ENCODE measurements at places on chromosomes 7 and 10. TPM values are rescaled to one million over a fixed set of nuclear protein-coding genes. Genes with fewer than 3 reads are reported as not detected.
A peak's percentile ranks its signal among the peaks of the same experiment; 100 is the strongest.

DNA sequence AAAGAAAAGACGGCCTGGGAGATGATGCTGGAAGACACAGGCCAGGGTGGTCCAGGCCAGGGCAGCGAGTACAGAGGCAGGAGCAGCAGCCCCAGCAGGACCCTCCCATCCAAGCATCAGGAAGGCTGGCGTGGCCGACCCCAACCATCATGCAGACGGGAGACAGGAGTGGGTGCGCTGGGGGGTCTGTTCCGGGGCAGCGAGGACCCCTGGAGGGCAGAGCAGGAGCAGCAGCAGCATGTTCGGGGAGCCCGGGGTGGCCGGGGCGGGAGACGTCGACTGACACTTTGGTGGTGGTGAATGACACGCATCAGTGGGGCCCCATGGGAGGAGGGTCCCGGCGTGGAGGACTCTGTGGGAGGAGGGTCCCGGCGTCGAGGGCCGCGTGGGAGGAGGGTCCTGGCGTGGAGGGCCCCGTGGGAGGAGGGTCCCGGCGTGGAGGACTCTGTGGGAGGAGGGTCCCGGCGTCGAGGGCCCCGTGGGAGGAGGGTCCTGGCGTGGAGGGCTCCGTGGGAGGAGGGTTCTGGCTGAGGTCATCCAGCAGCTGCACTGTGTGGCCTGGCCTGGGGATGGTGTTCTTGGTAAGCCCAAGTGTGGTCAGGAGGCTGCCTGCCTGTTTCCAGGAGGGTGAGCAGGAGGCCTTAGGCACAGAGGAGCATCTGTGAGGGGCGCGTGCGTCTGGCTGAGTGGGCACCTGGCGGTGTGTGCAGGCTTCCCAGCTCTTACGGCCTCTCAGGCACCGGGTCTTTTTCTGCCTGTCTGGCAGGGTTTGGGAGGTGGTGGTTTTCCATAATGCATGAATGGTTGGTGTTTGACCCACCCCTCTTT, 38.9 kb downstream of the FAM20C start:
- DNase-seq: no peak
- peaks cover 77% of the 10 kb centered on the region for H3K4me1 ChIP-seq
- peak overlapping the region; percentile 92 for H3K27ac ChIP-seq
- H3K36me3 ChIP-seq: no peaks in the 10 kb centered on the region

DNA sequence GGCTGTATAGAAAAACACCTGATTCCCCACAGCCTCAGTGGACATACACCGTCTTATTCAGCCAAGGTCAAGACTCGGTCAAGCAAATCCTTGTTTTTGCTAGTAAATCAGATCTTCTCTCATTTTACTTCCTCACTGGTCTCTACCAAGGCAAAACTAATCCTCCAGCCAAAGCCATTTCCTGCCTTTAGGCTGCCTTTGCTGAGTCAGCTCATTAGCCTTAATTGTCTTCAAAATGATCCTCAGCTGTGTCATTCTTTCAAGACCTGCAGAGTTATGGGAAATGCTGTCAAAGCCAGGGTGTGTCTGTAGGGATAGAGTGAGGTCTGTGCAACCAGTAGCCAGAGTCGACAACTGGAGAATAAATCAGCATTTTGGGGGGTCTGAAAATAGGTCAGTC, 107.2 kb upstream of the FAM180A start:
- no peaks in the 10 kb centered on the region for H3K4me1 ChIP-seq
- no peaks in the 10 kb centered on the region for H3K36me3 ChIP-seq
- H3K27me3 ChIP-seq: no peaks in the 10 kb centered on the region
- no peak for DNase-seq

DNA sequence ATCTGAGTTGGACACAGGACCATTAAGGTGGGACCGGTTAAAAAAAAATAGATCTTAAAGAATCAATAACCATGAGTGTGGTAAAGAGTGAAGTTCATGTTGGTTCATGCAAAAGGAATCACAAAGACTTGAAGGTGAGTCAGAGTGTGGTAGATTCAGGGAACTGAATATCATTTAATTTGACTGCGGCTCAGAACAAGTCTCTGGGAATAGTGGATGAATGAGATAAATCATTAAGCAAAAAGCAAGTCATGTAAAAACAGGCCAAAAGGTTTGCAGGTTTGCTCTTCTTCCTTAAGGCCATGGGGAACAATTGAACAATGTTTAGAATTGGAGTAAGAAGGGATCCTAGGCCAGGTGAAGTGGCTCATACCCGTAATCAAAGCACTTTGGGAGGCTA, 385.8 kb downstream of the ETV1 start:
- H3K27me3 ChIP-seq: no peaks in the 10 kb centered on the region
- no peaks in the 10 kb centered on the region for H3K36me3 ChIP-seq
- H3K4me1 ChIP-seq: no peaks in the 10 kb centered on the region
- no peak for DNase-seq

GRCh38 chr7:130649004-130649790, 19.4 kb downstream of the COPG2 start:
- no peaks in the 10 kb centered on the region for H3K4me1 ChIP-seq
- H3K36me3 ChIP-seq: peaks cover 18% of the 10 kb centered on the region
- DNase-seq: no peak
- no peaks in the 10 kb centered on the region for H3K27me3 ChIP-seq
- no peak overlapping the region for H3K4me3 ChIP-seq

- no peak for DNase-seq
- no peaks in the 10 kb centered on the region for H3K36me3 ChIP-seq
- peak overlapping the region; percentile 43 for H3K27ac ChIP-seq
- no peak overlapping the region for H3K4me3 ChIP-seq
- no peaks in the 10 kb centered on the region for H3K27me3 ChIP-seq
These were observed 142.0 kb downstream of the ARID5B start for GRCh38 chr10:62043421-62044021.

DNA sequence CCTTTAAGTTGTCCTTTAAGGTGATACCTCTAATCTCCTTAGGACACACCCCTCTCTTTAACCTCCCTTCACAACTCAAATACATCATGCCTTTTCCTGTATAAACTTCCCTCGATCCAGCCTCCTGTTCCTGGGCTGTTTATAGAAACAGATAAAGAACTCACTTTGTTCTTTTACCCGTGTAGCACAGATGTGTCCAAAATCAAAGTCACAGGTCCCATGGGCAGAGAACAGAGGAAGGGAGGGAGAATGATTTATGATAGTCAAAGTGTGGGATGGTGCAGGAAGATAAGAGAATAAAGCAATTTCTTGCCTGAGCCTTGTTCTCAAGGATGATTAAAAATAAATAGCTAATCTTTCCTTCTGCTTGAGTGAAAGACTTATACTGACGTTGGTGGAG, 50.3 kb upstream of the CABCOCO1 start:
- H3K4me1 ChIP-seq: no peaks in the 10 kb centered on the region
- no peaks in the 10 kb centered on the region for H3K36me3 ChIP-seq
- H3K27me3 ChIP-seq: no peaks in the 10 kb centered on the region
- H3K4me3 ChIP-seq: no peak overlapping the region
- H3K27ac ChIP-seq: no peak overlapping the region

DNA sequence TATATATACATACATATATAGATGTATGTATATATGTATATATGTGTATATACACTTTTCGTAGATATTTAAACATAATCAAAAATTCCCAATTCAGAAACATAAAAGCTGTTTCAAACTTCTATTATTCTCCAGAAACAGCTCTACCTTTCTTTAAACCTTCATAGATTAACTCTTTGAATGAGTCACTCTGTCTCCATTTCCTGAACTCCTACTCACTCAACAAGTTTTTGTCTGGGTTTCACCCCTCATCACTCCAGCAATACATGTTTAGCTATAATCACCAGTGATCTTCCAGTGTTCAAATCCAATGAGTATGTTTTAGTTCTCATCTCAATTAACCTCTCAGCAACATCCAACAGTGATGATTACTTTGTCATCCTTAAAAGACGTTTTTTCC, 9.6 kb downstream of the DGKB start:
- H3K27me3 ChIP-seq: no peaks in the 10 kb centered on the region
- no peak overlapping the region for H3K27ac ChIP-seq
- H3K4me3 ChIP-seq: no peak overlapping the region
- no peak for DNase-seq

- no peak for DNase-seq
- no peaks in the 10 kb centered on the region for H3K36me3 ChIP-seq
- no peak overlapping the region for H3K4me3 ChIP-seq
- no peaks in the 10 kb centered on the region for H3K4me1 ChIP-seq
- H3K27ac ChIP-seq: no peak overlapping the region
These were observed 165.6 kb downstream of the TPK1 start for GRCh38 chr7:144670218-144670617.

DPP6 gene
- 1.8 TPM for total RNA-seq

DNA sequence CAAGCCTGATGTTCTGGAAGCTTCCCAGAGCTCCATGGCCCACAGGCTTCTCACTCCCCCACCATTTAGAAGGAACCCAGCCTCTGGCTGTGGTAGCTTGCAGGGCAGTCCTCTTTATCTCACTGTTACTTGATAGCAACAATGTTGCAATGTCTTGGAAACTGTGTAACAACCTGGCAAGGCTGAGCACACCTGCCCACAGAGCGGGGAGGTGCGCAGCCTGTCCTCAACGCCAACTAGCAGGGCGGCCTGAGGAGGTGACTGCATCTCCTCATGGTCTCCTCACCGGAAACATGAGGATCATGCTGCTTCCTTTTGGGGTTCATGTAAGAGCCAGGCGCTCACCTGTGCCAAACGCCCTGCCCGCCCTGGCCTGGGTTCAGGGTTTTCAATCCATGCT, 43.7 kb upstream of the INSIG1 start:
- DNase-seq: no peak
- H3K36me3 ChIP-seq: no peaks in the 10 kb centered on the region
- no peak overlapping the region for H3K4me3 ChIP-seq
- H3K27me3 ChIP-seq: no peaks in the 10 kb centered on the region
- no peak overlapping the region for H3K27ac ChIP-seq
- peaks cover 21% of the 10 kb centered on the region for H3K4me1 ChIP-seq

- no peak overlapping the region for H3K27ac ChIP-seq
- no peaks in the 10 kb centered on the region for H3K27me3 ChIP-seq
- no peaks in the 10 kb centered on the region for H3K4me1 ChIP-seq
- DNase-seq: no peak
- H3K4me3 ChIP-seq: no peak overlapping the region
These were observed 37.7 kb downstream of the CFAP58 start for GRCh38 chr10:104391150-104391968.

FOXI2 gene
- total RNA-seq: not detected

FBXO24 gene
- 1.1 TPM for total RNA-seq

DNA sequence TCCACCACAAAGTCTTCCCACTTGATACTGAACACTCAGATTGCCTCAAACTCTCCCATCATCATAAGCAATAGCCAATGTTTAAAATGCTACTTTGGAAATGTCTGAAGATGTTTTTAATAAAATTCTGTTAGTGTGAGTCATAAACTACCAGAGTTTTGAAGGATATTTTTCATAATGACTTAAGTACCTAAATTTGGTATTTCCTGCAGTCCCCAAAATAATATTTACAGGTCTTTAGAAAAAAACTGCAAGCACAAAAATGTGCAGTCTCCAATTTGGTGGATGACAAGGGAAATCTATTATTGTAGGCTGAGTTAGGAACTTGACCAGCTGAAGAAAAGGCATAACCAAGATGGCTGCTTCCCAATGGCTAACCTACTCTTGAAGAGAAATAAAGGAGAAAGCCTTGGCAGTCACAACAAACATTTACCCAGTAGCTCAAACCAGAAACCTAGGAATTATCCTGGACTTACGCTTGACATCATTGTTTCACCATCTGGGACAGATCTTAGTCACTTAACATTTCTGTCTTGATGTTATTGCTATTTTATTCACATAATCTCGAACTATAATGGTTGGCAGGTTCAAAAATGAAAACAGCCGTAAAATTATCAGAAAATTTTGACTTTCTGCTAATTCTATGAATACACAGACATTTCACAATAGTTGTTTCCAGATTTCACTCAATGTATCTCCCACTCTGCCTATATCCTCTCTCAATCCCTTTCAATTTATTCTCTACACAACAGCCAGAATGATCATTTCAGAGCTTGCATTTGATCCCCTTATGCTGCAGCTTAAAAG, 111.2 kb upstream of the STEAP1B start:
- no peaks in the 10 kb centered on the region for H3K36me3 ChIP-seq
- no peaks in the 10 kb centered on the region for H3K27me3 ChIP-seq
- no peaks in the 10 kb centered on the region for H3K4me1 ChIP-seq
- DNase-seq: no peak
- H3K27ac ChIP-seq: no peak overlapping the region

STN1 gene
- 19.2 TPM for total RNA-seq

DNA sequence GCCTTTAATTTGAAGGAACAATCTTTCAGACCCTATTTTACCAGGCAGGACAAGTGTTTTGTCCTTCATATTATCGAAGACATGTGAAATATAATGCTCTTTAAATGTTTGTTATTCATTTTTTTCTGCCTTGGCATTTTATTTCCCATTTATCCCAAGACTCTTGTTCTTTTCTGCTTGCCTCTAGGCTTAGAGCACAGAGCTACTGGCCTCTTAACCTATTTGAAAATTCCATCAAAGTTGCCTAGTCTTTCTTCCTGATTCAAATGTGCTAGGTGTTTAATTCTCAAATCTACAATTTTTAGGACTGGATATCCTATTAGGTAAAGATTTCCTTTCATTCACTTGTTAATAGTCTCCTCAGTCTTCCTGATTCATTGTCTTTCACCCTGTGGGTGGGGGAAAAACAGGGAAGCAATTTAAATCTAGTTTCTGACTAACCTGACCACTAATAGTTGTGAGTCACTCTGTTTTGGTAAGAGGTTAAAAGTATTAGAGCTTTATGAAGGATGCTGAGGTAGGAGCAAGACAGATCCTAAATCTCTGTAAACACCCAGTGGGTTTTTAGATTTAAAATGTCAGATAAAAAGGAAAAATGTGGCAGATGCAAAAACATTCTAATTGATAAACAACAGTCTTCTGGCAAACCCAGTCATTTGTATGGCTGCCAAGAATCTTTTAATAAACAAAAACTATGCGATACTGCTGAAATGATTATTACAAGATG, 1.5 kb downstream of the LIPK start:
- no peak overlapping the region for H3K4me3 ChIP-seq
- no peaks in the 10 kb centered on the region for H3K36me3 ChIP-seq
- H3K27ac ChIP-seq: no peak overlapping the region

DNA sequence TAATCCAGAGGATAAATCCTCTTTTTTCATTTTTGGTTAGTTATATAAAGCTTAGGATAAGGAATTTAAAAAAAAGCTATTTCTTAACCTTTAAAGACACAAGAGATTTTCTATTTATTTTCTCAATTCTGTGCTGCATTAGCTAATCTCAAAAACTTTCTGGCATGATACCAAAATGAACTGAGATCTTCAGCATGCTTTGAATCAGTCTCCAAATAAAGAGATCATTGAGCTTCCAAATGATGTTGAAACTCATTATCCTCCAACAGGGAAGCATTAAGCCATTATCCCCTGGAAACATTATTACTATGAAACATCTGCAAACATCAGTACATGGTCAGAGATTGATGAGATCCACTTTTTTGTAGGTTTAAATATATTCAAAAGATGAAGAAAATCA, 350.3 kb upstream of the TEX47 start:
- DNase-seq: no peak
- no peaks in the 10 kb centered on the region for H3K27me3 ChIP-seq
- no peaks in the 10 kb centered on the region for H3K36me3 ChIP-seq
- no peak overlapping the region for H3K27ac ChIP-seq

ABCC2 gene
- 0.64 TPM for total RNA-seq

GRCh38 chr10:82089327-82089726, 214.3 kb downstream of the NRG3 start:
- H3K4me3 ChIP-seq: no peak overlapping the region
- H3K36me3 ChIP-seq: no peaks in the 10 kb centered on the region
- no peaks in the 10 kb centered on the region for H3K27me3 ChIP-seq
- H3K27ac ChIP-seq: no peak overlapping the region
- DNase-seq: no peak

HOXA4 gene
- total RNA-seq: 10.1 TPM

Data from psoas muscle (tissue), 8 donors.